ENCODE measurements at places on chromosomes 6 and 20. TPM values are rescaled to one million over a fixed set of nuclear protein-coding genes. Genes with fewer than 3 reads are reported as not detected.

DNA sequence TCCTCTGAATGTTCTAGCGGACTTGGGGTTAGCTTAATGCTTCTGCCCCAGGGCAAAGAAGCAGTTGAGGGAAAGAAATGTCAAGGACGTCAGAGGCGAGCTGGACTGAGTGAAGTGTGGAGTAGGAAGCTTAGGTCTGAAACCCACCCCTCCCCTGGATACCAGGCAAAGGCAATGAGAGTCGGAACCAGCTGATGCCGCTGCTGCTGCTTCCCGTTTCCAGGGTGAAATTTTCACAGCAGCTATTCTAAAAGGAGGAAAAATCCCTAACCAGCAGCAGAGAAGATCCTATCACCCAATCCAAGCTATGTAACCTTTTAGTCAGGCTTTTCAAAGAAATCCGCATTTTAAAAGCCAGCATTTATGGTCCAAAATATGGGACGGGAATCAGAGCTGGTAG, 564.3 kb downstream of the LMBRD1 start:
- no peak for DNase-seq

GRCh38 chr6:80566361-80566760, 459.9 kb downstream of the BCKDHB start:
- DNase-seq: no peak

GRCh38 chr20:47198254-47198671, 158.2 kb downstream of the ZMYND8 start:
- no peak for DNase-seq

The TSPO2 gene
- not detected for total RNA-seq

The SLC35D3 gene
- total RNA-seq: not detected

The TCF15 gene
- not detected for total RNA-seq

The PARD6B gene
- 2.4 TPM for total RNA-seq

The CPNE5 gene
- total RNA-seq: not detected

The PRL gene
- not detected for total RNA-seq

All from MG63 (cell line).